ENCODE measurements at places on chromosomes 2 and 18.
A peak's percentile ranks its signal among the peaks of the same experiment; 100 is the strongest.

DNA sequence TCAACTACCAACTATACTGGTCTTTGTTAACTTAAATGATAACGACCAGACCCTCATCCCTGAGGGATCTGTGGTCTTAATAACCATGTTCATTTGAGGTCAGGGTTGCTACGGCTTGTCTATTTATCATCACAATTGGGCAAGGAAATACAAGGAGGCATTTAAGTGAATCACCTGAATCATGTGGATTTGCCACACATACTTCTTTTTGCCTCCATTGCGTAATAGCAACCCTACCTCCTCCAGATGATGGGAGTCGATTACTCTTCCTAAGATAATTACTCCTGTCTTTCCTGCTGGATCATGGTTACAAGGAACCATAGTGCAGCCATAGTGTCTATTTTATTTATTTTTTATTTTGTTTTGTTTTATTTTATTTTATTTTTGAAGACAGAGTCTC, 42.2 kb downstream of the TAF4B start:
- DNase-seq = no peak

DNA sequence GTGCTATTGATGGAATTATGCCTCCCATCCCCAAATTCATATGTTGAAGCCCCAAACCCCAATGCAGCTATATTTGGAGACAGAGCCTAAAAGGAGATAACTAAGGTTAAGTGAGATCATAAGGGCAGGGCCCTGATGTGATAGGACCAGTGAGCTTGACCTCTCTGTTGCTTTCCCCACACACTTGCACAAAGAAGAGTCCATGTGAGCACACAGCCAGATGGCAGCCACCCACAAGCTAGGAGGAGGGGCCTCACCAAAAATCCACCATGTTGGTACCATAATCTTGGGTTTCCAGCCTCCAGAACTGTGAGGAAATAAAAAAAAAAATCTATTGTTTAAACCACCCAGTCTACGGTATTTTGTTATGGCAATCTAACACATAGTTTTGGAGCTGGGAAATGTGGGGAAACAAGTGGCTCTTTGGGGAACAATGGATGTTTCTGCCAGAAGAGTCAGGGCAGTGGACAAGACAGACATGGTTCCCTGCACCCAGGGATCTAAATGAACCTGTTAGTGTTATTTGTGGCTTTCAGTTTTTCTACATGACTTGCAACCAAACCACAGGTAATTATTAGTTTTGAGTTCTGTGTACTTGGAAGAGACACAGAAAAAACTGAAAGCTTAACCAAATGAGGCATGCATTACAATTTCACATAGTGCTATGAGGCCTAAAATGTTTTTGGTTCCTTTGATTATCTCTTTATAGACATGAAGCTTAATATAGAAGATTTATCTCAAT, 259.1 kb downstream of the LTBP1 start:
- DNase-seq = no peak

DNA sequence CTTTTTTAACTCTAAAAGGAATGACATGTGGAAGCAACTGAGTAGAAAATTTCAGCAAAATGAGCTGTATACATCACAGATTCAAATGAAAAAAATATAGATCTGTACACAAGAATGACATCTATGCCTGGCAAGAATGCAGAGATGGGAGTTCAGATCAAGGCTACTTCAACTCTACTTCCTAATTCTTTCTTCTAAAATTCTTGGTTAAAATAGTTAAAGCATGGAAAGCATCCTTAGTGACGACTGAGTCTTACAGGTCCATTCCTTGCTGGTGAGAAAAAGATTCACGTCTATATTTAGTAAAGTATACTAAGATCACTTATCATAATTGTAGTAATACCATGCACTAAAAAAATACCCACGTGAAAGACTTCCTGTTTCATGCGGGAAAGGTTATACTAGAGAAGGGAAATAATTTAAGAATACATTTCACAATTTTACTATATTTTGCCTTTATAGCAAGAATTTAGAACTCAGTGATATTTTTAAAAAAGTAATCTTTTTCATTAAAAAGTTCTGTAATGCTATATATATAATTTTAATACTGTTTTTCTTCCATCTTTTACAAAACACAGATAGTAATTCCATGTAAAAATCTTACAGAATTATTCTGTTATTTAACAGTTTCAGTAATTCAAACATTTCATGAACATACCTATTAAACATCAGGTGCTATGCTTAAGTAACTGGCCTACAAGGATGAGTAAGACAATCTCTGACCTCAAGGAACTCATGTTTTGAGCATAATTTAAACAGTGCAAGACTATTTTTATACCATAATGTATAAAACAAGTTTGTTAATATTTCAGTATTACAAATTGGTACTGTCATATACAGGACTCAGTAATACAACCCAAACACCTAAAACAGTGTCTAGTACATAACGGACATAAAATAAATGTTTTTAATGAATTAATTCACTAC, 159.6 kb downstream of the BAZ2B start:
- no peak for DNase-seq

GRCh38 chr2:70084973-70085710, 2.1 kb upstream of the PCBP1 start:
- DNase-seq = no peak

DNA sequence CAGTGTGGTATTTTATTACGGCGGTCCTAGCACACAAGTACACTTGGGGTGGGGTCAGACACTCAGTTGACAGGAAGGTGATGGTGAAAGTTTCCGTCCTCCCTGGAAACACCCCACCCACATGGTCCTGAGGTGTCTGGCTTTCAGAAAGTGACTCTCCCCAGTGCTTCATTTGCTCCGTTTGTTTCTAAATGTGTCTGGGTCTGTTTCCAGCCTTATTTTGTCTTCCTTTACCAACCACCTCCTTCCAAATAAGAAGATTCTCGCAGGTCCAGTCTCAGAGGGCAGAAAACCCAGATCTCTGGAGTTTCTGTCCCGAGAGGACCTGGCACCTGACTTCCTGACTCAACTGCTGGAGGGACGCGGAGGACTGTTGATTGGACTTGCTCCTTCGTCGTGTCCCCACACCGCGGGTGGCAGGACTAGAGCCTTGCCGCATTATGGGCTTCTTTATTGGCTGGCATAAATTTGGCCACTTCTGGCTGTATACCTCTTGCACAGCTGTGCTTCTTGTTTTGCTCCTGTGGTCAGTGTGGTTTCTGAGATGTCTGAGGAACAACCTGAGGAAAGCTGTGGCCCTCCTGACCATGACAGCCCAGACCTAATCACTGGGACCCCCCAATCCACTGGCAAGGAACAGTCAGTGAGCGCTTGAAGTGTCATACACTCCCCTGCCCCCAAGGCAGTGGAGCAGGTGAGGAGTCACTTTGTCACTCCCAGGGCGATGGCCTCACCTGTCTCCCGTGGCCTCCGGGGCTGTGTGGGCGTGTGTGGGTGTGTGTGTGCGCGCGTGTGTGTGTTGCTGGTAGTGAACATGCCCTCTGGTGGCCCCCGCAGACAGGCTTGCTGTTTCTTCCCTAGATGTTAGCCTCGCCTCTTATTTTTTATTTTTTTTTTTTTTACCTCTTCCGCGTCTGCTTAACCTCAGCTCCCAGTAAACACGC, 45.6 kb downstream of the MEX3C start:
- no peak for DNase-seq

GRCh38 chr2:195343942-195344530, 313.0 kb upstream of the SLC39A10 start:
- no peak for DNase-seq

GRCh38 chr18:50659091-50660003, 99.5 kb downstream of the MAPK4 start:
- DNase-seq = peak; percentile 78

DNA sequence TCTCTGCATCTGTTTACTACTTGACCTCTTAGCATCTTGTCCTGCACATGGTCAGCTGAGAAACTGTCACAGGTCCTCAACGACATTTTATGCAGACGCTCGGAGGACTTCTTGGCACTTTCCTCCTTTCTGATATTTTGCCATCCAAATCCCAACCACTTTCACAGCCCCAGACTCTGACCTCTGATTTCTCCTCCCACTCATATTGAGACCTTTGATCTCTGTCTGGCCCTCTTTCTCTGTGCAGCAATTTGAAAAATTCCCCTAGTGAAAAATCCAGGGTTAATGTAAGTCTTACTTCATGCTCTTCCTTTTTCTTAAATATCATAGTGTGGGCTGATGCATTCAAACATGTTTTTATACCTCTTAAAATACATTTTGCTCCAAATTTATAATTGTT, 273.8 kb downstream of the CCDC102B start:
- DNase-seq = no peak

GRCh38 chr18:54558609-54559585, 32.1 kb upstream of the DYNAP start:
- DNase-seq = peak; percentile 28

DNA sequence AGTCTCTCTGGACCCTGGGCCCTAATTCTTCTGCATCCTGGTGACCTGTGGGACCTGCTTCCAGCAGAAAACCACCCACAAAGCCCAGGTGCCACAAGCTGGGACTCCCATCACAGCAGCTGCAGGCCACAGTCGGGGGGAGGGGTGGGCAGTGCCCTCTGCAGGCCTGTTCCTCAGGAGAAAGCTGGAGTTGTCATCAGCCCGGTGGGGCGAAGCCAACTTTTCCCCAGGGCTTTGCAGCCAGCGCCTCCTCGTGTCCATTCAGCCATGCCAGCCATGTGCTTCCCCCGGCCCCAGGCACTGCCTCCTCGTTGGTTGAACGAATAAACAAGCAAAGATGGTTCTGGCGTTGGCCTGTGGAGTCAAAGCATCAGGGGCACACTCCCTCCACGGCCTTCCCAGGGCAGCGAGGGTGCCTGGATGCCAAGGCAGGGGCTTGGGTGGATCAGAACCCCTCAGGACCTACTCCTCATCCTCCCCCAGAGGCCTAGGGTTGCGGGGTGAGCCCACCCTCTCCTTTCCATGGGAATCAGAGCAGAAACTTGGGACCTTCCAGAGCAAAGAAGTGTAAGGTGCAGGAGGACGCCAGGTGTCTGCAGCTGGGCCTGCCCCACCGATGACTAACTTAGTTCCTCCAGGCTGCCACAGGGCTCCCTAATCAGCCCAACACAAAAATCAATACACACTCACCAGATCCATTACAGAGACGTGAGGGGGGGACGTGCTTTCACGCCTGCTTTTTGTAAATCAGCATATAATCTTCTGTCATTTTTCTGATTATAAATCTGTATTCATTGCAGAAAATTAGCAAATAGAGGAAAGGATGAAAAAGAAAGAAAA, 75.7 kb upstream of the RAB6C start:
- no peak for DNase-seq
